ENCODE measurements at places on chromosomes 7 and 10.

GRCh38 chr7:54785261-54785660 lies 26.2 kb upstream of the SEC61G start:
- no peak for DNase-seq

- no peak for DNase-seq
These were observed 89.8 kb downstream of the UNCX start for GRCh38 chr7:1322240-1323110.

DNA sequence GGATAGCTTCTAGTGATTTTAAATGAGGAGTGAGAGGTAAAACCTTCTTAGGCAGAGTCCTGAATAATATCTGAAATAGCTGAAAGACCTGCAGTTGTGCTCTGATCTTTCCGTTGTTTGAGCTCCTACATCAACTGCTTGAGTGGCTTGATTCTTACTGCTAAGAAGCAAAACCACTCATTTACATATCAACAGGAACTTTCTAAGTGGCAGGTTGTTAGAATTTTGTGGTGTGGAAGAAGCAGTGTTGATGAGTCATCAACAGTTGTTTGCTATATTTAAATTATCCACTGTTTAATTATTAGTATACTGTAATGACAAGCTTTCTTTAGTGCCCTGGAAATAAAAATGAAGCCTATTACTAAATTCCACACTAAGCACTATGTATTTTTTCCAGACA lies 689.5 kb downstream of the DNAJB9 start:
- DNase-seq: no peak

DNA sequence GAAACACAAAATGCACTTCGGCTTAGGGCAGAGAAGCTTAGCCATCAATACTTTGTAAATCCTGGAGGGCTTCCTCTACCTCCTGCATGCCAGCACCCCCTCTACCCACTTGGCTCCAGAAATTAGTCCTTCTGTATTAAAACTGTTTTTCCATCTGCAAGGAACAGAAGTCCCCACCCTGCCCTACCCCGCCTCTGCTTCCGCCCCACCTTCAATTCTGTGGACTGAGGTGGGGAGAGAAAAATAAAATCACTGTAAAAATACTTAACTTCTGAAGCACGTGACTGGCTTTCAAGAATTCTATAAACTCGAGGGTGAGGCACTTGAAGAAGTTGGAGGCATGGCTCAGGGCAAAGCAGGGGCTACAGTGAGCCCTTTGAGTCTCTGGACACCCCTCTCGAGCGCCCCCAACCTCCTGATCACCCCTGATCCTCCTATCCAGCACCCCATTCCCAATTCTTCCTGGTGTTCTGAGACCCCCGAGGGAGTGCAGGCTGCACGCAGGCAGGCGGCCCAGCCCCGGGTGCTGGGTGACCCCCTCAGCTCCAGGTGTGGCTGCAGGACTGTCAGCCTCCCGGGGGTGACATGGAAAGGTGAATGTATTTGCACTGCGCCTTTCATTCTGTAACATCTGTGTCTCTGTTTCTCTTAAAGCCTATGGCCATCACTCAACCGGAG lies 7.3 kb upstream of the KIAA1217 start:
- no peak for DNase-seq

DNA sequence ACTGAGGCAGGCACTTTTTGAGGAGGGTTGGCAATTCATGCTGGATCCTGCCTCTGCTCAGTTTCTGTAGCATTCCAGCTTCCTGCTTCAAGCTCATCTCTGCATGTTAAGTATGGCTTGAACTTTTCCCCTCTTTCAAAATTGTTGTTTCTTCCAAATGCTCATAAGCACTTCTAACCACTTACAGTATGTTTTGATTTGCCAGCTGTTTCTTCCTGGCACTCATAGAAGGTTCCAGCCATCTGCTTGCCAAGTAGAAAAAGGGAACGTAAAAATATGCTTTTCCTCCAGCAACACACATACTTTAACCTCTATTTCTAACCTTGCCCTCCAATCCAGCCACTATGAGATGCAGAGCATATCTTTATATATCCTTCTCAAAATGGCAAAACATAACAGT lies 692.6 kb upstream of the COBL start:
- DNase-seq: no peak

- no peak for DNase-seq
These were observed 41.9 kb upstream of the FAM180A start for GRCh38 chr7:135790371-135790977.

DNA sequence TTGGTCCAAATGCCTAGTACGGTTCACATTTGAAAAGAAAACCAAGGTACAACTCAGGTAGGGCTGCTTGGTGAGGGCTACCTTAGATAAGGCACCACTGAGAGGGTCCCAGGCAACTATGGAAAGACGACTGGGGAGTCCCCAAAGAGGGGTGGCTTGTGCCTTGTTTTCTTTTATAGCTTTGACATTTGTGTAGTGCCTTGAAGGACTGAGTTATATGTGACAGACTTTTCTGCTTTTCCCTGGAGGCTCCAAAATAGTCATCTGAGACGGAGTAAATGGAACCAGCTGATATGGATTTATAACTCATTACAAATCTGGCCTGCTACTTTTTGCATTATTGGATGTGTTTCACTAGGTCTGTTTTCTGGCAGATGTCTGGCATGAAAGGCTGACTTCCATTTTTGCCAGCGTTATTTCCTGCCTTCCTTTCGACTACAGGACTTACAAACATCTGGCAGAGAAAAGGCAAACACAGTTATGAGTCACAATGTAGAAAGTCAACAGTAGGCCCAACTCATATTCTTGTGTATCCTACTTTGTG lies 88.2 kb upstream of the IMMP2L start:
- DNase-seq: no peak

GRCh38 chr7:78311181-78311580 lies 512.6 kb downstream of the PHTF2 start:
- DNase-seq: no peak

GRCh38 chr7:70392256-70392876 lies 739.6 kb upstream of the GALNT17 start:
- no peak for DNase-seq

GRCh38 chr7:12995912-12996469 lies 308.6 kb downstream of the ARL4A start:
- no peak for DNase-seq

GRCh38 chr10:77594471-77594783 lies 43.2 kb downstream of the KCNMA1 start:
- no peak for DNase-seq
